ENCODE measurements at places on chromosomes 5 and 9.

DNA sequence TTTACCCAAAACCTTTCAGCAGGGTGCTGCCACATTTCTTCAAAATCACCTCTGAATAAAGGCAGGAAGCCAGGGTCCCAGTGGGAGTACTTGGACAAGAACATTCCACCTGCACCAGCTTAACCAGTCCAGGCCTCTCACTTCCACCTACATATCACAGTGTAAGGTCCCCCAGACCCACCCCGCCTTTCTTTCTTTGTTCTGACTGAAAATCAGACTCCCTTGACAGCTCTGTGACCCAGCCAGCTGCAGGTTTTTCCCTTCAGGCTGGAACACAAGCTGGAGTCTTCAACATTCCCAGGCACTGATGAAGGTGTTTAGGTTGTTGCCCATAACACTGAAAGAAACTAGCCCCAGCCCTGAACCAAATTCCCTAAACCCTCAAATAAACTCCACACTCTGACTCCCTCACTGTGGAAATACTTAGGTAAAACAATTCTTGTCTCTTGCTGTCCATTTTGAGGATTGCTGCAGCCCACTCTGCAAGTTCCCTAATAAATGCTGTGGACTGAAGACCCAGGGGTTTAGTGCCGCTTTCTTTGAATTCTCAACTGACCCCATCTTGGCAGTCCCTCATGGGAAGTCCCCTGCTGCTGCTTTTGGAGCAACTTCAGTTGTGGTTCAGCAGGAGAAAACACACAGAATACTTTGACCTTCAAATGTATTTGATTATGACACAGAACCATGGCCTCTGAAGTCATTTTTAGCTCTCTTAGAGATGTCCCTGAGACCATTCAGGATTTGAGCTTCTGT, 24.8 kb downstream of the P4HA2 start:
- no peak for DNase-seq

GRCh38 chr5:10049858-10050455, 199.7 kb downstream of the ATPSCKMT start:
- no peak for DNase-seq

- DNase-seq, result peak; percentile 58
Measured at GRCh38 chr9:136117916-136118319, 757 bp downstream of the TMEM250 start.

DNA sequence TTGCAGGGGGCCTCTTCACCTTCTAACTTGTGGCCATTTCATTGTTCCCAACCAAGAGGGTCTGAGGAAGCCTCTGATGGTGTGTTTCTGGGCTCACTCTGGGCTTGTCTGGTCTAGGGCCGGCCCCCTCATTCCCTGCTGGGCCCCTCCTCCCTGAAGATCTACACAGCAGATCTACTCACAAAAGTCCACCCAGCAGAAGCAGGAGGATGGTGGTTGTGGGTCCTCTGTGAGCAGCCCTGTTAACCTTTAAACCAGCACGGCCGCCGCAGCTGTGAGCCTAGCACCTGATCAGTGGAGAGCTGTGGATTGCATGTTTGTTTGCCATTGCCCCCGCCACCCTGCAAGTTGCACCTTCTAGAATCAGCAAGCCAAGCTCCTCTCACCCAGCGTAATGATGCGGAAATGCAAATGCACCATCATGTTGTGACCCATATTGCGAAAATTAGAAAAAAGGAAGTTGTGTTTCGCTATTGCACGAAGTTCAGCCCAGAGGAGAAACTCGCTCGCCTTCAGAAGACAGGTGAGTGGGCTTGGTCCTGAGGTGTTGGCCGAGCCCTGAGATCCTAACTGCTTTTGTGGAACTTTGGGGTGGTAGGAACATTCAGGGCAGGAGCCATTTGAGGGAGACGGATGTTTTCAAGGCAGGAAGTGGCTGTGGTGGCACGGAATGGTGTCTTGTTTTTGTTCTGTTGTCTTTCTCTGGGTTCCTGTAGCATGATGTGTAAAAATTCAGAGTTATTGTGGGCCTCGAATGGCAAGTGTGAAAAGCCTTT, 16.7 kb downstream of the FGD3 start:
- DNase-seq, result peak; percentile 38

DNA sequence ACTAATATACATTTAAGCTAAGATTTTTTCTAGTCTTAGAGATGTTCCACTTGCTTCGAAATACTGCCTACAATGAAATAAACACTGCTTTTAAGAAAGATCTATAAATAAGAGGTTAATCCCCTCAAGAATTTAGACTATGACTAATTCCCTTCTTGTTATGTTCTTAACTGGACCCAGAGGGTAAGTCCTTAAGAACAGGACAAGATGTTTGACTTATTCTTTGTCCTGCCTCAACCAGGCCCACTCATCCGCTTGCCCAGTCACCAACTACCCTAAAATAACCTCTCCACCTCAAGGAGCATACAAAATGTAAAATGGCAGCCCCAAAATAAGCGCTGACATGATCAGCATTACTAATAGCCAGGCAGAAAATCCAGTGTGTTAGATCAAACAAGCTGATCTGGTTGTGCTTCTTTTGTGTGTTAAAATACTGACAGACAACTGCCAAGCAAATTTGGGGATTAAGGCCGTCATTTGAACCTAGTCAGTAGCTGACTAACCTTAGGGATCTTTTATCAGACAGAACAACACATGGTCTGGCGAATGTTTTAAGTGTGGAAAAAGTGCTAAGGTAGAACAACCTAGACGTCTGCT, 93.7 kb upstream of the SMC5 start:
- no peak for DNase-seq

GRCh38 chr5:140642718-140643117, 3.5 kb downstream of the TMCO6 start:
- DNase-seq, result no peak

DNA sequence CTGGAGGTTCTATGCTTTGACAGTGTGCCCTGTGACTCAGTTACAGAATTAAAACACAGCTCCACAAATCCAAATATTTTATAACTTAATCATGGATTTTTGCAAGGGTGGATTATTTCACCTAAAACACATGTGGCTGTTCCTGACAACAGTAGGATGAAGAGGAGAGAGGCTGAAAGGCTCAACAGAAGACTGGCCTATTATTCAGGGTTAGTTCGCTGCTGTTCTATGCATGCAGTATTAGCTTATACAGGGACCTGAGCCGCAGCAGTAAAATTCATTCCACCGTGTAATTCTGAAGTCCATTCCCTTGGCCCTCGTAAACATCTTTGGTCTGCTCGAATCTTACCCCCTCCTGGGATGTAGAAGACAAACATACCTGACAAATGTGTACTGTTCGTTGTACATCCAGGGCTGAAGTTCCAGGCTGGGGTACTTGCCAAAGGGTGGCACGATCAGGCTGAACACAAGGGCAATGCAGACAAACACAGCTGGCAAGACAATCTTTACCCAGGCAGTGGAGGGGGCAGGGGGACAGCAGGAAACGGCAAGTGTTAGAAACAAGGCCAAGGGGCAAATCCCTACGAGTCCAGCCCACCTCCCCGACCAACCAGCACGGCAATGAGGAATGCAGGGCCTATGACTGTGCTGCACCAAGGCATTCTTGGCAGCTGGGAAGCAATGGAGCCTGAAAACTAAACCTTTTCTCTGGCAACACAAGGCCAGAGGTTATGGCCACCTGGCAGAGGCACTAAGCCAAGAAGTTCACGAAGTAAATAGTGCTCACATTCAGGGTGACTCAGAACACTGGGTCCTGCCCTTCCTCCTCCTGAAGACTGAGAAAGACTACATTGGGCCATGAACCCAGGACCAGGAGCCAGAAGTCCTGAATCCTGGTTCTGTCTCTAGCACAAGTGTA, 46.8 kb downstream of the NIPSNAP3B start:
- DNase-seq, result peak; percentile 50

GRCh38 chr9:132061526-132061925, 18.1 kb downstream of the MED27 start:
- DNase-seq, result no peak

DNA sequence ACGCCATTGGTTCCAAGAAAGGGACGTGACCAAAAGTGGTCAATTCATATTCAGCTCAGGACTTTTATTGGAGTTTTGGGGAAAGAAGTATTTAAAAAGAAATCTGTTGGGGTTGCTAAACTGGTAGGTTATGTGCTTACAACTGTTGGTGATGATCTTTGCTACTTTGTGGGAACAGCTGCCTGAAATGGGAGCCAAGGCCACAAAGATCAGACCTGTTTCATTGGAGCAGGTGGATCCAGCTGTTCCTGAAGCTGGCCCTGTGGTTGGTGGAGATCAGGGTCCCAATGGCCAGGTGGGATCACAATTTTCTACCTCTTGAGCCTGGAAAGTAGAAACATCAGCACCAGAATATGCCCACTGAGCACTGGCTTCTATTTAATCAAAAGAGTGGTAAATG, 144.5 kb downstream of the PSAT1 start:
- DNase-seq, result no peak

- DNase-seq, result no peak
Measured at GRCh38 chr5:93022796-93023447, 558.1 kb downstream of the NR2F1-AS1 start.

GRCh38 chr5:348726-349125, 27.2 kb downstream of the AHRR start:
- no peak for DNase-seq

- DNase-seq, result no peak
Measured at GRCh38 chr5:31186672-31187267, 6.7 kb upstream of the CDH6 start.

GRCh38 chr9:132828201-132828770, 49.8 kb downstream of the AK8 start:
- DNase-seq, result no peak

- DNase-seq, result no peak
Measured at GRCh38 chr5:6360323-6361072, 17.8 kb downstream of the MED10 start.

DNA sequence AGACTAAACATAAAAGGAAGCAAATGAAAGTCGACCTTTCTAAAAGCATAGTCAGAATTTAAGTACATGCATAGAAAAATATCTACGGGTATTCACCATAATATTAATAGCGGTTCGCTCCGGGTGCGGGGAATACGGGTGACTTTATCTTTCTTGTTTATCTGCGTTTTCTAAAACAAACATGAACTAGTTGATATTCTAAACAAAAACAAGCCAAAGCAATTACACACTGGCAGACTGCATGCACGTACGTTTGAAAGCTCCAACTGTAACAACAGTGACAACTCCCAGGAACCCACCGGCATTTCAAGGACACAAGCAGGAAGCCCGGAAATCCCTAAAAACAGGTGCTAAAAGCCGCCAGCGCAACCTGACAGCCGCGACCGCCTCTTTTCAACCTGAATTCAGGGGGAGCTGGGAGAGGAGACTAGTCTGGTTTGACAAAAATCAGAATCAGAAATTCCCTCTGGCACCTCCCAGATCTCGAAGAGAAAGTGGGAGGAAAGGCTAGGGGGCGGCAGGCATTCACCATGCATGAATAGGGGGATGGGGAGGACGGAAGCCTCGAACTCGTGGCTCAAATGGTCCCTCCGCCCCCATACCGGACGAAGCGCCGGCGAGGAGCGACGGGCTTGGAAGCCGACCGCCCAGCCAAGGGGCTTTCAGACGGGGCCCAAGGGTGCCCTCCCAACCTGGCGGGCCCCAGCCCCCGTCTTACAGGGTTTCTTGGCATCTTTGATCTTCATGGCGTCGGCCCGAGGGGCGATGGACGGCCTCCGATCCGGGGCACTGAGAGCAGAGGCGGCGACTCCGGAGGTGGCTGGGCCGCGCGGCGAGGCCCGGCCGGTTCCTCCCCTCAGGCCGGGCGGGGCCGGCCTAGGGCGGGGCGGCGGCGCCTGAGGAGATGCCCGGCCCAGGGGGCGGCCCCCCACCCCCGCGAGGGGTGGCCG, at the start of gene PANK3:
Gene PANK3 (minus strand): TSS at position 831 of the 950 bp plus-strand sequence. CDS start 85 bp downstream, at position 746.
- peak; percentile 77 for DNase-seq

GRCh38 chr5:116859666-116860320, 285.2 kb upstream of the SEMA6A start:
- no peak for DNase-seq

- DNase-seq, result no peak
Measured at GRCh38 chr9:70409280-70409679, 5.2 kb downstream of the KLF9 start.

- DNase-seq, result no peak
Measured at GRCh38 chr9:8822667-8823025, 1023.1 kb upstream of the DMAC1 start.

GRCh38 chr5:57094753-57095683, 78.8 kb upstream of the GPBP1 start:
- peak; percentile 86 for DNase-seq

- DNase-seq, result no peak
Measured at GRCh38 chr9:137429546-137429890, 6.3 kb downstream of the NOXA1 start.

GRCh38 chr5:90529939-90530677, 724 bp upstream of the LYSMD3 start:
- DNase-seq, result peak; percentile 81

DNA sequence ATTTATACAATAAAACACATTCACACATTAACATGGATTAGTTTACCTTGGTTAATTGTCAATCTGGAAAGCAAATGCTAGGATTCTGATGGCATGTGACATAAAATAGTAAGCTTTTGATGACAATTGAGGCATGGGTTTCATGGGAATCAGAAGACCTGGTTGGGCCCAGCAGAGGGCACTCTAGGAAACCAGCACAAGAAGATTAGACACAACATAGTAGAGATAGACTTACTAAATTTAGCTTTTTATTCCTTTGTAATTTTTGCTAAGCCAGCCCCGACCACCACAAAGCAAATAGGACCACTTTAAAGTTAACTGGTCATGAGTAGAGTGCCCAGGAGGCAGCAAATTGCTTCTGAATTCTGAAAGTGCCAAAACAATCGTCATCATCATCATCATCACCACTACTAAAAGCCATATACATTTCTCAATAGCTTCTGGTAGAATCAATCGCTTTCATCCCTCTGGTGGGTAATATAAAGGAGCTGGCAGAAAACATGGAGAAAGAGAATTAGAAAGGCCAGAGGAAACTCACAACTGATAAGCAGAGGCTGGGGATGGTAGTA, 163.2 kb downstream of the ARRDC3 start:
- DNase-seq, result no peak

DNA sequence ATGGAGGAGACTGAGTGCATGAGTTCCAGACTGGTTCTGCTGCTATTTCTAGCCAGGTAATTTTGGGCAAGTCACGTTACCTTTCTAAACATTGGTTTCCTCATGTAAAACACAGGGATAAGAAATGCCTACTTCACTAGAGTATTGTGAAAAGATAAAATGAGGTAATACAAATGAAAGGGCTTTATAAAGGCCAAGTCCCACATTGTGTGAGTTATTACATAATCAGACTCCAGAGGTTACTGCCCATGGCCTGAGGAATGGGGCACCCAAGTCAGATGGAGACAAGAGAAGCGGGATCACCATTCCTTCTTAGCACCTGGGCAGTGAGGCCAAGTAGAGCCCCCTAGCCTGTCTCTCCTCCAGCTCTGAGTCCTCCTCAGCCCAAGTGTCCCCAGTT, 7.5 kb downstream of the HBEGF start:
- DNase-seq, result no peak

GRCh38 chr5:149229298-149229937, 42.2 kb upstream of the AFAP1L1 start:
- DNase-seq, result no peak

DNA sequence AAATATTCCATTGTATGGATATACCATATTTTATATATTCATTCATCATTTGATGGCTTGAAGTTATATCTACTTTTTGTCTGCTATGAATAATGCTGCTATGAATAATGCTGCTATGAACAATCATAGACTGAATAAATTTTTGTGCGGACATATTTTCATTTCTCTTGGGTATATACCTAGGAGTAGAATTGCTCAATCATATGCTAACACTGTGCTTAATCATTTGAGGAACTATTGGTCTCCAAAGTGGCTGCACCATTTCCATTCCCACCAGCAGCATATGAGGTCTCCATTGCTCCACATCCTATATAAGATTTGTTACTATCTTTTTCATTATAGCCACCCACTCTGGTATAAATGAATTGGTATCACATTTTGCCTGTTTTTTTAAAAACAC, 18.3 kb upstream of the TEK start:
- no peak for DNase-seq

- DNase-seq, result peak; percentile 85
Measured at GRCh38 chr9:14251154-14252071, 62.5 kb downstream of the NFIB start.
